Activated T-cell treated with anti-CD3 and anti-CD28 coated beads for 1 hour (primary cell): ENCODE measurements at places on chromosomes 3 and 15.

DNA sequence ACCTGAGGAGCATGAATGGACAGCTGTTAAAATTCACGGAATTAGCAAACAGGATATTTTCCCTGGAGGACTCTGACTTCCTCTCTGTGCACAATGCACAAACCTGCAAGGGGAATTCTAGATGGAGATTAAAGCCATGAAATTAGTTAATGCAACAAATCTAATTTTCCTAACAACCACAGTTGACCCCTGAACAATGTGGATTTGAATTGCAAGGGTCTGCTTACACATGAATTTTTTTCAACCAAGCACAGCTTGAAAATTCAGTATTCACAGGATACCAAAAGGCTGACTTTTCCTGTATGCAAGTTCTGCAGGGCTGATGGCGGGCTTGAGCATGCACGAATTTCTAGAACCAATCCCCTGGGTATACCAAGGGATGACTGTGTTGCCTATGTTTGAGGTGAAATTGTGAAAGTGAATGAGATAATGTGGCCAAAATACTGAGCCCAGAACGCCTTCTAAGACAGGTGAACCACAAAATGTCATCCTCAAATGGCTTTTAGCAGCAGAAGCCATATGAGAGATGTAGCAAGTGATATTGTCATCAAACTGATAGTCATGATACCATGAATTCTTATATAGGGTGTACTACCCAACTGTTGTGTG lies 52.5 kb downstream of the COL8A1 start:
- DNase-seq = no peak

DNA sequence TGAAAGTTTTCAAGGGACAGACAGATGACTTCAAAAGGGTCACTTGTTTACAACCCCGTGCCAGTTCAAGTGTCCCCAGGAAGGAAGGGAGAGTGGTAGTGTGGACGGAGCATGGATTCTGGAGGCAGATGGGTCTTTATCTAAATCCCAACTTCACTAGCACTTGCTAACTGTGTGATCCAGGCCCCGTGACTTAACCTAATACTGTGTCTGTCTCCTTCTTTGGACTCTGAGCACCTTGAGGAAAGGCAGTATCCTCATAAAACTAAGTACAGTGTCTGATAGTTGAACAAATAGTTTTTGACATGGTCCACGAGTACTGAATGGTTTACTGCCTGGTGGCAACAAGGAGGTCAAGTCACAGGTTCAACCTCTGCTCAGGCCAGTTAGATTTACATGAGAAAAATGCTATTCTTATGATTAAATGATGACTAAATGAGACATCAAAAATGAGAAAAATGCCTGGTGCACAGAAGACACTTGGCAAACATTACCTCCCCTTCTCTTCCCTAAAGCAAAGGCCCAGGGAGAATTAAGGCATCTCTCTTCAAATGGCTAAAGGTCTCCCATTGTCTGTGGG lies 48.9 kb downstream of the ABCC5 start:
- DNase-seq = no peak

GRCh38 chr3:123353227-123353849 lies 95.6 kb downstream of the ADCY5 start:
- no peak for DNase-seq

GRCh38 chr3:144923046-144923775 lies 951.6 kb downstream of the DIPK2A start:
- no peak for DNase-seq

DNA sequence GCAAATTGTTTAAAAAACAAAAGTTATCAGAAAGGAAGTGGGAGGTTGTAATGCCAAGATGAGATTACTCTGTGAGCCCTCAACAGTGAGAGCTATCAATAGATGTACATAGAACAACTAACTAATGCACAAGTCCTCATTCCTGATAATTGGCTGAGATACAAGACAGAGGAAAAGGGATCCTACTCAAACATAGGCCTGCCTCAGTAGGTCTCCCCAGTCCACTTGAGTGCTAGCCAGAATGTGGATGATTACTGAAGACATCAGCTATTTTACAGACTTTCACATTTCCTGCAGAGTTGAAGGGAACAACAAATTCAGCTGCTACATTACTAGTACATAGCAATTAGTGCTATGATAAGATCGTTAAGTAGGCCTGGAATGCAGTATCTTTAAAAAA lies 981.9 kb downstream of the TUSC7 start:
- no peak for DNase-seq

- no peak for DNase-seq
Measured at GRCh38 chr3:45979378-45979777, 16.2 kb downstream of the FYCO1 start.

DNA sequence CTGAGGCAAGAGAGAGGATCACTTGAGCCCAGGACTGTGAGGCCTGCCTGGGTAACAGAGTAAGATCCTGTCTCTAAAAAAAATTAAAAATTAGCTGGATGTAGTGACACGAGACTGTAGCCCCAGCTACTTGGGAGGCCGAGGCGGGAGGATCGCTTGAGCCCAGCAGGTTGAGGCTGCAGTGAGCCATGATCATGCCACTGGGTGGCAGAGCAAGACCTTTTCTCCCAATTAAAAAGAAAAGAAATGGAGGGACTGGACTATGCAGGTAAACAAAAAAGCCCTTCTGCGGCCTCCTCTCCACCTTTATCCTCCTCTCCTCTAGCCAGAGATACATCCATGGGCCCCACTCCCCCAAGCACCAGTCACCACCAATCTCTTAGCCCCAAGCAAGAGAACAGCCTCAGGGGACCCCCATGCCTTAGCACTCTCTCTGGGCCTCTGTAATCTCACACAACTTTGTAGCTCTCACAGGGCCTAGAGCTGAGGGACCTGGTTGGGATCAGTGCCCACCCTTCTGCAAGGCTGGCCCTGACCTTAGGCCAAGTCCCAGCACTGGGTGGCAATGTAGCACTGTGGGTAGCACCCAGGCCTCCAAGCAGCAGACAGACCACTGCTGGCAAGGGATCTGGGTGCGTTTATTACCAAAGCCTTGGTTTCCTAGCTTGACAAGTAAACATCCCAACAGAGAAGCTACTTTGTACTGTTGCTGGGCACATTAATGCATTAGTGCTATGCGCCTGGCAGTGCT lies 43.4 kb downstream of the FAM174B start:
- DNase-seq = no peak

DNA sequence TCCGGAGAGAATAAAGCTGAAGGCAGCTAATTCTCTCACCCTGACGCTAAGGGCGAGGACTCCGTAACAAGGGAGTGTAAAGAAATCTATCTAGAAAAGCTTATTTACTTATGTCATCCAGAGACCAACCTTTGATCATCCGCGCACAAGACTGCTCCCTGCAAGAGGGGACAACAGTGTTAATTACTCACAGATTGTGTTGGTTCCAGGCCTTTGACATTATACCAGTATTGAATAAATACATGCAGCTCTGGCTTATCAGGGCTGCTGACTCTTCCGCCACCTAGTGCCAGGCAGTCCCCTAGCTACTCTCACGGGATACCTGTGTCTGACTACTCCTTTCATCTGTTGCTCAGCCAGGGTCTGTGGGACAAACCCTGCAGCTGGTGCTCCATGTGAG lies 211.7 kb downstream of the DTWD1 start:
- DNase-seq = no peak

- no peak for DNase-seq
Measured at GRCh38 chr3:60657972-60658371, 593.3 kb downstream of the FHIT start.

DNA sequence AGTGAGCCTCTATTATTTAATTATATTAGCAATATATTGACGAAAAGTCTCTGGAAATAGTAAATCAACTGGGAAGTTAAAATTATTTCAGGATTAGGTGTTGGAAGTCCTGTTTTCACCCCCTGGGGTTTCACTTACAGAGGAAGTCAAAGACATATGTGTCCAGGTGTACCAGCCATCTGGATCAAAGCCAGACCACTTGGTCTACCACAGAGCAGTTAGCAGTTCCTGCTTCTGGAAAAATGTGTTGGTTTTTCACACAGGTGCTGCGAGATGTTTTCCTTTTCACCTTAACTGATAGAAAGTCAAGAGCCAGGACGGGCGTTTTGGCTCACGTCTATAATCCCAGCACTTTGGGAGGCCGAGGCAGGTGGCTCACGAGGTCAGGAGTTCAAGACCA lies 13.1 kb downstream of the MME start:
- no peak for DNase-seq

DNA sequence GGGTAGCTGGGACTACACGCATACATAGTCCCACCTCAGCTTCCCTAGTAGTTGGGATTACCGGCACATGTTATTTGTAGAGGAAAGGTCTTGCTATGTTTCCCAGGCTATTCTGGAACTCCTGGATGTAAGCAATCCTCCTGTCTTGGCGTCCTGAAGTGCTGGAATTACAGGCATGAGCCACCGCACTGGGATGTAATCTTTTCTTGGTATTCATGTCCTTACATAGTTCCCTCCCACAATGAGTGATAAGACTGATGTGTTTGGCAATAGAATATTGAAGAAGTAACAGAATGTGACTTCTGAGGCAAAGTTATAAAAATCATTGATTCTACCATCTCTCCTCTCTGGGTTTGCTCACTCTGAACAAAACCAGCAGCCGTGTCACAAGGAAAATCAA lies 22.7 kb upstream of the ALCAM start:
- DNase-seq = no peak

DNA sequence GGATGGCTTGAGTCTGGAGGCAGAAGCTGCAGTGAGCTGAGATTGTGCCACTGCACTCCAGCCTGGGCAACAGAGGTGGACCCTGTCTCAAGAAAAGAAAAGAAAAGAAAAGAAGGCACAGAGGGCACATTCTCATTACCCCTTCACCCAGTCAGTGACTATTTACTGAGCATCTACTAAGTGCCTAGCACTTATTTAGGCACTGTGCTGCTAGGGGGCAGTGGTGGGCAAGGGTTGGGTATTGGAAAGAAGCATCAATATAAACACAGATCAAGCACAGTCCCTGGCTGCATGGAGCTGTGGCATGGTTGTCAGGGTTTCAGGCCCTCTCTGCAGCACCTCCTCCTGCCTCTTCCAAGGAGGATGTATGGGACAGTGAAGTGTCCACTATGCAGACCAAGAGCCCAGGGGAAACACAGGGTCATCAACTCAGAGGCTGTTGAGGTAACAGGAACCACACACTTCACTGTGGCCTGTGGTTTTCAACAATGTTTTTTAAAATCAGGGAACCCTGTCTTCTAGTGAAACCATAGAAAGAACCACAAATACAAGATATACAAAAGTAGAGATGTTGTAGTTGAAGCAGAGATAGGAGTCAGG lies 138.5 kb downstream of the RAB11A start:
- DNase-seq = no peak

GRCh38 chr3:150049317-150049716 lies 78.6 kb upstream of the PFN2 start:
- no peak for DNase-seq

- DNase-seq = no peak
Measured at GRCh38 chr3:120928991-120929390, 21.0 kb downstream of the STXBP5L start.

DNA sequence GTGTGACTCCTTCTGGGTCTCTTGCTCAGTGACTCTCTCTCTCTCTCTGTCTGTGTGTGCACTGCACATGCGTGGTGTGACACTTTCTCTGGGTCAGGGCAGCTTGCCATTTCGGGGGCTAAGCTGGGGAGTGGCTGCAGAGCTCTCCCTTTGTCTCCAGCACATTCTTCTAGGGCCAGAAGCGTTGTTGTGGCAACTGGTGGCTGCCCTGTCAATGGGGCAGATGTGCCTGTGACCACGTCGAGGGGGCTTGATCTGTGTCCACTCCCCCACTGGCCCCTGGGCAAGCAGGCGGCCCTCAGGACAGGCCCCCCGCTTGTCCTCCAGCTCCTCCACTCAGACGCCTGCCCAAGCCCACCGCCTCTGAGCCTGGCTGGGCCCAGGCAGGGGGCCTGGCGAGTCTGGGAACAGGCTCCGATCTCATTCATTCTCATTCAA lies 67.8 kb downstream of the WNT7A start:
- DNase-seq = no peak

- DNase-seq = no peak
Measured at GRCh38 chr3:39275963-39276593, 3.8 kb downstream of the CX3CR1 start.

GRCh38 chr3:114666623-114667022 lies 372.8 kb downstream of the TIGIT start:
- DNase-seq = no peak

GRCh38 chr15:78676424-78677110 lies 35.6 kb upstream of the CHRNB4 start:
- no peak for DNase-seq

DNA sequence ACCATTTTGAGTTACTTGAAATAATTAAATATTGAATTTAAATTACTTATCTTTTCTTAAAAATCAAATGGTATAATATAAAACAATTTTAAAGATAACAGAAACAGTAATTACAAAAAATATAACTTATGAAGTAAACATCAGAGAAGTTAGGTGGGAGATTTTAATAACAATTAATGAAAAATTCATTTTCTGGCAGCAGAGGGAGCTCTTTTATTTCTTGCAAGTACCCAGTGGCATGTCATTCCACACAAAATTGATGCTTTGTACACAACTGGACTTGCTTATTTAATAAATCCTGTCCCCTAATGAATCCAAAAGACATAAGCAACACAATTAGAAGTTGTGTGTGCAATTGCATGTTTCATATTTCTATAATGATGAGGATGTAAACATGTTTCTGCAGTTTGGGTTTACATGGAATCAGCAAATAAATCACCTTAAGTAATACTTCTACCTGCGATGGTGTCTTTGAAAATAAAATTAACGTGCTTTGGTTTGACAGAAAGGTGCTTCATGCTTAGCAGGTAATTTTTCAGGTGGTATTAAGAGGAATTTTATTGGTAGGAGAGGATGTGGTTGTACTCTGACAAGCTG lies 861.3 kb downstream of the ZPLD1 start:
- DNase-seq = no peak

DNA sequence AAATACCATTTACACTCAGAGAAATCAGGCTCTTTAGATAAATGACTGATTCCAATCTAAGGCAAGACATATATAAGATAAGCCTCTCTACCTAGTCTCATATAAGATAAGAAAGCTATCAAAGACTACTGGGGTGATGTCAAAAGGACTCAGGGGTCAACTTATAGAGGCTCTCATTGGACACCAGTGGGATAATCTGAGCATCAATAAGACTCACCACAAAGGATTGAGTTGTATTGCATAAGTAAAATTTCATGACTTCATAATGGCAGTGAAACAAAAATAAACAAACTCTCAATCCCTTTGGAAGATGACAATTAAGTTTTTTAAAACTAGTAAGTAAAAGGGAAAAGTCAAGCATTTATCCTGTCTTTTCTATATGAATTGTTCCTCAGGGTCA lies 317.8 kb downstream of the SHQ1 start:
- no peak for DNase-seq

DNA sequence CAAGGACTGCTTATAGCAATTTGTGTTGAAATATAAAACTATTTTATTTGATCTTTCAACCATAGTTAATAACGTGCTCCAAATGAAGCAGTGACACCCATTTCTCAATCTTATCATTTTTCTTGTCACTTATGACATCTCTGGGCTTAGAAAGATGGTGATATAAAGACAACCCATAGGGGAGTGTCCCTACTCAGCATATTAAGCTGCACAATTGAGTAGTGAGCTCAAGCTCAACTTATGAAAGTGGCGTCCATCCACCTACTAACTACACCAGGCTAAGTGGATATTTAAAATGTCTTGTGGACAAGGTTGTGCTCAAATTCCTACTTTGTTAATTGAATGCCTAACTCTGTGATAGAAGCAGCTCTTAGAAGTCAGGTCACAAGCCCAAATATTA lies 46.7 kb downstream of the SLC9C1 start:
- DNase-seq = no peak

GRCh38 chr3:125129512-125129997 lies 73.8 kb upstream of the HEG1 start:
- DNase-seq = no peak

GRCh38 chr3:102195198-102195948 lies 239.4 kb upstream of the ZPLD1 start:
- no peak for DNase-seq
